ENCODE measurements at places on chromosomes 3 and 15. TPM values are rescaled to one million over a fixed set of nuclear protein-coding genes. Genes with fewer than 3 reads are reported as not detected.

ANKUB1 gene
- total RNA-seq: not detected

ADAMTSL3 gene
- total RNA-seq: not detected

HRG gene
- total RNA-seq: not detected

FYCO1 gene
- total RNA-seq: 37.9 TPM

DNA sequence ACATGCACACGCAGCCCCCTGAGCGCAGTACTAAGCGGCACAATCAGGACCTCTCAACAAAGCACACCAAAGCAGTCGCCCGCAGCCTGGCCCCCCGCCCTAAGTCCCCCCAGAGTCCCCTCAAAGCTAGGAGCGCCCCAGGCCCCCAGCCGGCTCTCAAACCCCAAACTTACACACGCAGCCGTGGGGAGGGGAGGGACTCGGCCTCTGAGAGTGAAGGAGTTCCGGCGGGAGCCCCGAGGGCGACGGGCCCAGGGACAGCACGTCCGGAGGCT is 5.5 kb downstream of the GATA2 start:
- H3K36me3 ChIP-seq: no peaks in the 10 kb centered on the region
- H3K27me3 ChIP-seq: peaks cover 86% of the 10 kb centered on the region
- peak overlapping the region; percentile 79 for H3K4me3 ChIP-seq

DNA sequence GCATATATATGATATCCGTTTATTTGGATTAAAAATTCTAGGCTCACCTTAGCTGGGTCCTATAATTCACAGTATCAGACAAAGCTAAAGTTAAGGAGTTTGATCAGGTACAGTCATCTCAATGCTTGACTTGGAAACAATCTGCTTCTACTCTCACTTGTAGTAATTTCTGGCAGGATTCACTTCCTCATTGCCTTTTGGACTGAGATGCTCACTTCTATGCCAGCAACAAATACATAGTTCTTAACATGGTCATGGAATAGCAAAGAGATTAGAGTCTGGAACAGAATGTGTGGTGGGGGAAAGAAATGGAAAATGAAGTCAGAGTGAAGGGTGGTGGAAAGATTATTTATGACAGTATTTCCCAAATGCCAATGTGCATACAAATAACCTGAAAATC is 693.6 kb downstream of the CADM2 start:
- H3K36me3 ChIP-seq: no peaks in the 10 kb centered on the region
- H3K27me3 ChIP-seq: no peaks in the 10 kb centered on the region
- no peak overlapping the region for H3K4me3 ChIP-seq

- no peak overlapping the region for H3K4me3 ChIP-seq
- H3K36me3 ChIP-seq: no peaks in the 10 kb centered on the region
- H3K27ac ChIP-seq: no peak overlapping the region
- no peaks in the 10 kb centered on the region for H3K27me3 ChIP-seq
Observed at GRCh38 chr3:134214239-134214638, 36.4 kb downstream of the RYK start.

DNA sequence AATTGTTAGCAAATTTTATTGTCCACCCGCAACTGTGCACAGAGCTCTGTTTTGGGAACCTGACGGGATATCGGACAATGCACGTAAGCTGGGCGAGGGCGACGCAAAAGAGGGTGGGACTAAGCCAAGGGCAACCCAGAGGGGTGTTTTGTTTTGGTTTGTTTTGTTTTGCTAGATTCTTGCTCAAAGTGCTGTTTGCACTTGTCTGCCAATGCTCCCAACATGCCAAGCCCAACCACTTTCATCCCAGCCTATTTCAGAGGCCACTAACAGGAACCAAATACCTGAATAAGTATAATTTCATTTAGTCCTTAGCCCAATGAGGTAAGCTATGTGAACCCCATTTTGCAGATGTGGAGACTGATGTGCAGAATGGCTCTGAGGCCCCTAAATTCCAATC is 9.7 kb upstream of the CMTM7 start:
- H3K36me3 ChIP-seq: no peaks in the 10 kb centered on the region
- H3K27ac ChIP-seq: no peak overlapping the region
- H3K27me3 ChIP-seq: peaks cover 6% of the 10 kb centered on the region
- peaks cover 2% of the 10 kb centered on the region for H3K4me1 ChIP-seq
- no peak overlapping the region for H3K4me3 ChIP-seq

DNA sequence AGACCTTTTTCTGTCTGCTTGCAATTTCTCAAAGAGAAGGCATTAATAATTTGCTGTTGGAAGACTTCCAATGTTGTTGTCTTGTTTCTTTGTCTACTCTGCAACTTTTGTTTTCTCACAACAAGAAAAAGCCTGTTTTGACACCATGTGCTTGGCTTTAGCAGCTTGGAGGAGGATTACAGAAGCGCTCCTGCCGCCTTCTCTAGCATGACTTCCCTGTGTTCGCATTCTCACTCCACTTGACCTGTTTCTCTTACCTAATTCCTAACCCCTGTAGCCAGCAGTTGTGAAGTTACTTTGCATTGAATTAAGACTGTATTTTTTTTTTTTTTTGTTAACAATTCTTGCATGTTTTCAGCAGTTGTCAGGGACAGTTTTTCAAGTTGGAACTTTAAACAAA is 235.3 kb upstream of the GOLIM4 start:
- no peak overlapping the region for H3K4me3 ChIP-seq
- no peak for DNase-seq
- H3K27me3 ChIP-seq: no peaks in the 10 kb centered on the region
- H3K36me3 ChIP-seq: no peaks in the 10 kb centered on the region
- H3K4me1 ChIP-seq: no peaks in the 10 kb centered on the region

DNA sequence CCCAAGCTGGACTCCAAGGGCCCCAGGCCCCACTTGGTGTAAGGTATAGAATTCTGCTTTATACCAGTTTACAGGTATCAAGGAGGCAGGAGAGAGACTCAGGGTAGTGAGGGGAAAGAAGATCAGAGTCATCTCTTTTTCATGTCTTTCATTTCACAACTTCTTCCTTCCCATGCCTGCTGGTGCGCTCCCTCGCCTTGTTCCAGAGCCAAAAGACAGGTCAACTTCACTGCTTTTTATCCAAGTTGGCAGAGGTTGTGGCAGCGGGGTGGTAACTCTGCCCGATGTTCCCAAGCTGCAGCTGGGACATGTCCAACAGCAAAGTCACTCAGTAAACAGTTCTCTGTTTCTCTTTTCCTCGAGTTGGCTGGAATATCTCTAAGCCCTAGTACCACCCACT is 86.3 kb upstream of the TCF12 start:
- DNase-seq: no peak
- no peaks in the 10 kb centered on the region for H3K4me1 ChIP-seq
- no peak overlapping the region for H3K27ac ChIP-seq
- peaks cover 8% of the 10 kb centered on the region for H3K27me3 ChIP-seq

DNA sequence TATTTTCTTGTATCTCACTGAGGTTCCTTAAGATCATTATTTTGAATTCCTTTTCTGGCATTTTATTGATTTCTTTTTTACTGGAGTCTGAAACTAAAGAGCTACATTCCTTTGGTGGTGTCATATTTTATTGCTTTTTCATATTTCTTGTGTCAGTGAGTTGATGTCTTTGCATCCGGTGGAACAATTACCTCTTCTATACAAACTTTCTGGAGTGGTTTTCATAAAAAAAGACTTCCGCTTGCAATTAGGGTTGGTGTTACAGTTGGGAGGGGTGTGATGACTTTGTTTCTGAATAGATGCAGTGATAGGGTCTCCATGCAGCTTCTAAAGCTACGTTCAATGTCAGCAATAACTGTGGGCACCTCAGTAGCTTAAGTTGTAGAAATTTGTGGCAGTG is 181.7 kb downstream of the LPP start:
- no peak overlapping the region for H3K4me3 ChIP-seq
- H3K27ac ChIP-seq: no peak overlapping the region
- peaks cover 24% of the 10 kb centered on the region for H3K36me3 ChIP-seq
- no peaks in the 10 kb centered on the region for H3K27me3 ChIP-seq
- no peak for DNase-seq
- peaks cover 18% of the 10 kb centered on the region for H3K4me1 ChIP-seq

DNA sequence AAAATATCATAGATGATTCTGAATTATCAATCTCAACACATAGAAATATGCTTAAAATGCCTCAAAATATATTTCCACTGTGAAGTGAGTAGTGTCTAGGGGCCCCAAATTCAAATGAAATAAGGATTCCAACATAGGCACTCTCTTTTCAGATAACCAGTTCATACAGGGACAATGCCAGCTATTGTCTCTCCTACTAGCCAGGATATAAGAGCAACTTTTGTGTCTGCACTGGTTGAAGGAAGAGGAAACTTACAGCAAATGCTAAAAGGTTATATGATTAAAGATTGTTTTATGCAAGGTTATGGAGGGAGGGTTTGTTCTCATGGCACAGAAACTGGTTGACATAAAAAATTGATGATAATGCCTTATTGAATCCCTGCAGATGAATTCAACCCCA is 579.4 kb upstream of the ALCAM start:
- no peak overlapping the region for H3K27ac ChIP-seq
- H3K36me3 ChIP-seq: no peaks in the 10 kb centered on the region
- no peak overlapping the region for H3K4me3 ChIP-seq
- H3K27me3 ChIP-seq: no peaks in the 10 kb centered on the region
- no peak for DNase-seq

DNA sequence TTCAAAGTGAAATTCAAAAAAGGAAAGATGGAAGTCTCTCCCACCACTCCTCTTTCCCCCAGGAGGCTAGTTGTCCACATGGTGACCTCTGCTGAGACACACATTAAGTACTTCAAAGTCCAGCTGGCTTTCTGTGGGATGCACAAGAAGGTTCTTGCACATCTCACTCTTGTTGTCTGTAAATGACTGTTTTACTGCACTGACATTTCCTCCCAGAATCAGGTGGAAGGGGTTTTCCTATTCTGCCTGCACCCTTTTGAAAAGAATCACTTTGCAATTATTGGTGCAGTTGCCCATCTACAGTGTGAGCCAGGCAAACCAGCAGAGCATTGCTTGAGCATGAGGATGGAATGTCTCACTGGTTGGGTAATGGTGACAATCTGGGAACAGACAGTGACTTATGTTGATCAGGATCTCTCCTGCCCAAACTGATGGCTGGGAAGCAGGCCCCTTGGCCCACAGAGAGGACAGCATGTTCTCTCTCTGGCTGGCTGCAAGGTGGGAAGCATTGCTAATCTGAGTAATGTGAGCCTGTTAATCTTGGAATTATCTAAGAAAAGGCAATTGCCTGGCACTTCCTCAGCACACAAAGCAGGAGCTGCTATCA is 347.7 kb upstream of the SATB1 start:
- DNase-seq: no peak
- H3K4me1 ChIP-seq: peaks cover 21% of the 10 kb centered on the region
- peaks cover 10% of the 10 kb centered on the region for H3K36me3 ChIP-seq
- H3K4me3 ChIP-seq: no peak overlapping the region

DNA sequence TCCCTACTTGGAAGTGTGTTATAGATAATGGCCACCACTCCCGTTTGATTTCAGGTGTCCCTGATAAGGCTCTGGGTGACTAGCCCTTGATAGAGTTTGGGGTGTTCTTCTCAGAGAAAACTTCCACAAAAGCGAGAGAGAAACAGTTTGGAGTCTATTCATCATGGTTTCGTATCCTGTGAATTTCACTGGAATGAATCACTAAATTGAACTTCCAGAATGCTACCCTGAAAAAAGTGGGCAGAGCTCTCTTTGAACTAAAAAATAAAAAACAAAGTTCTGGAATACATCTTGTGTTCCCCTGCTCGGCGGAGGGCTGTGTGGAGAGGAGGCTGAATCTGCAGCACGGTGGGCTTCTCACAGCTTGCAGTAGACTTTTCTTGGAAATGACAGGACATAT is 52.8 kb upstream of the FAM98B start:
- H3K27me3 ChIP-seq: peaks cover 18% of the 10 kb centered on the region
- no peak for DNase-seq
- H3K4me3 ChIP-seq: no peak overlapping the region

DNA sequence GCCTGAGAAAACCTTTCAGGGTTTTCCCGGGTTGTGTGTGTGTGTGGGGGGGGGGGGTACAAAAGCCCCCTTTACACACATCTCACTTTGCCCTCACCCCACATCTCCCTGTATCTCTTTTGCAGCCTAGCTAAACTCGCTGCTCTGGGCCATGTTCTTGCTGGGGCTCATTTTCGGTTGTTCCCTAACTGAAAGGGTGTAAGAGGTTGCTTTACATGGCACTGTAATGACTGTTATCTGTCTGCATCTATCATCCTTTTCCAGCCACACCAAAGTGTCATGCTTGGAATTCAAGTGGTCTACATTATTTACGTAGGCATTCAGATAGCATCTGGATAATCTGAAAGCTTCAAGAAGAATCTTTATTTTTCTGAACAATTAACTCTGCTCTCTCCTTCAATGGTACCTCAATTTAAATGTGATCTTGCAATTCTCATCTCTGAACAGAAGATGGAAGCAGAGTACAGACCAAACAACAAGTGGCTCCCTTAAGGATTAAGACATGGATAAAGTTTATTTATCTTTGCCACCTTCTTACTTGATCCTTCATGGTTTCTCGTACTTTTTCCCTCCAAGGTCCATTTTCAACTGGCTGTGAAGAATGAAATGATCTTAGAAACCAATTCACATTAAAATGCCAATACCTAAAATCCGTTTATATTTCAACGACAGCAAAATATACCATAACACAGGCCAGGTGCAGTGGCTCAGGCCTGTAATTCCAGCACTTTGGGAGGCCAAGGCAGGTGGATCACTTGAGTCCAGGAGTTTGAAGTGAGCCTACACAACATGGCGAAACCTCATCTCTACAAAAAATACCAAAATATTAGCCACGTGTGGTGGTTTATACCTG is 34.9 kb downstream of the DCLK3 start:
- no peak overlapping the region for H3K27ac ChIP-seq
- no peak for DNase-seq
- H3K4me3 ChIP-seq: no peak overlapping the region

DNA sequence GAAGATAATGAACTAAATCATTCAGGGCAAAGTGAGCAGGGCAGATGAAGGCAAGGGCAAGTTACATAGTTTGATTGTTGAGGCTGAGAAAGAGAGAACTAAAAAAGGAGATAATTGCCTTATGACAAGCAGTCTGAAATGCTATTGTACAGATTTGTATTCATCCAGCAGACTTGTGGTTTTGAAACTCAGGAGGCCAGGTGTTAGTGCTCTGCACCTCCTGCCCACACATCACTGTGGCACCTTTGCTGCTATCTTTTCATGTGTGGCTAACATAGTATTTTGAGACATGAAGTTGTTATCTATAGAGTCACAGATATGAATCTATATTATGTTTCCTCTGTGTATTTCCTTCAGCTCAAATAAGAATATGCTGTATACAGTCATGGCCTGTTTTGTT is 24.3 kb upstream of the SUCLG2 start:
- H3K4me1 ChIP-seq: peaks cover 17% of the 10 kb centered on the region
- DNase-seq: no peak
- no peak overlapping the region for H3K4me3 ChIP-seq

GRCh38 chr3:194857469-194858113 is 171.9 kb downstream of the FAM43A start:
- H3K27me3 ChIP-seq: peaks cover 7% of the 10 kb centered on the region
- H3K36me3 ChIP-seq: no peaks in the 10 kb centered on the region
- no peak for DNase-seq
- no peak overlapping the region for H3K4me3 ChIP-seq
- no peak overlapping the region for H3K27ac ChIP-seq

GRCh38 chr3:73270839-73271483 is 209.5 kb downstream of the EBLN2 start:
- H3K36me3 ChIP-seq: no peaks in the 10 kb centered on the region
- DNase-seq: no peak
- no peak overlapping the region for H3K4me3 ChIP-seq
- H3K27me3 ChIP-seq: no peaks in the 10 kb centered on the region

- H3K4me1 ChIP-seq: no peaks in the 10 kb centered on the region
- peaks cover 2% of the 10 kb centered on the region for H3K27me3 ChIP-seq
- H3K36me3 ChIP-seq: no peaks in the 10 kb centered on the region
- H3K27ac ChIP-seq: no peak overlapping the region
- DNase-seq: no peak
Observed at GRCh38 chr15:82570721-82571508, 30.7 kb upstream of the RPS17 start.

GRCh38 chr3:156513619-156514018 is 41.3 kb downstream of the SSR3 start:
- H3K4me3 ChIP-seq: no peak overlapping the region
- DNase-seq: no peak
- H3K27ac ChIP-seq: no peak overlapping the region
- H3K36me3 ChIP-seq: no peaks in the 10 kb centered on the region

All from activated naive CD8-positive, alpha-beta T cell treated with anti-CD3 and anti-CD28 coated beads, Interleukin-2, amount 10 ng/mL, durations not matched to agents 7 days and 5 days (primary cell).